ENCODE measurements at places on chromosomes 3 and 15.

DNA sequence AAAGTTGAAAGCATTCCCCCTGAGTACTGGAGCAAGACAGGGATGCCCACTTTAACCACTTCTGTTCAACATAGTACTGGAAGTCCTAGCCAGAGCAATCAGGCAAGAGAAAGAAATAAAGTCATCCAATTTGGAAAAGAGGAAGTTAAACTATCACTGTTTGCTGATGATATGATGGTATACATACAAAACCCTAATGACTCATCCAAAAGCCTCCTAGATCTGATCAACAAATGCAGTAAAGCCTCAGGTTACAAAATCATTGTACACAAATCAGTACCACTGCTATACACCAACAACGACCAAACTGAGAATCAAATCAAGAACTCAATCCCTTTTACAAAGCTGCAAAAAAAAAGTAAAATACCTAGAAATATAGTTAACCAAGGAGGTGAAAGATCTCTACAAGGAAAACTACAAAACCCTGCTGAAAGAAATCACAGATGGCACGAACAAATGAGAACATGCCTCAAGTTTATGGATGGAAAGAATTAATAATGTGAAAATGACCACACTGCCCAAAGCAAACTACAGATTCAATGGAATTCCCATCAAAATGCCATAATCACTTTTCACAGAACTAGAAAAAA is 40.3 kb downstream of the RPL39L start:
- no peak for DNase-seq

DNA sequence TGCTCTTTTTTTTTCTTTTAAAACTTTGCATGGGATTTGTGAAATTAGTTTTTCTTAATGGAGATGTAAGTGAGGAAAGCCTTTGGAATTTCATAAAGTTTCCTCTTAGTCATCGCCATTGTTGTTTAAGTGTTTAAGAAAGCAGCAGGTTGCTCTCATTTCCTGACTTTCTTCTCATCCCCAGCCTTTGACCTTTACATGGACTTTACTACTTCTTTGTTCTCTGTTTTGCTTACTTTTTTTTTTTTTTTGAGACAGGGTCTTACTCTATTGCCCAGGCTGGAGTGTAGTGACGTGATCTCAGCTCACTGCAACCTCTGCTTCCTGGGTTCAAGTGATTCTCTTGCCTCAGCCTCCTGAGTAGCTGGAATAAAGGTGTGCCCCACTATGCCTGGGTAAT is 38.6 kb downstream of the FBXL2 start:
- no peak for DNase-seq

- no peak for DNase-seq
Observed at GRCh38 chr3:11558002-11558401, 85.7 kb downstream of the VGLL4 start.

- no peak for DNase-seq
Observed at GRCh38 chr15:57223887-57224286, 152.4 kb upstream of the CGNL1 start.

- DNase-seq: no peak
Observed at GRCh38 chr15:98878862-98879261, 128.7 kb downstream of the PGPEP1L start.

- DNase-seq: no peak
Observed at GRCh38 chr3:133328373-133328772, 71.5 kb upstream of the BFSP2 start.

GRCh38 chr3:44772099-44772442 is 10.5 kb downstream of the KIF15 start:
- no peak for DNase-seq

GRCh38 chr3:11930084-11930483 is 74.1 kb upstream of the SYN2 start:
- no peak for DNase-seq

- DNase-seq: no peak
Observed at GRCh38 chr15:40843885-40844695, at the start of gene SPINT1. Gene SPINT1 (plus strand): TSS chr15:40844048. CDS start chr15:40844555, 507 bp downstream.

- no peak for DNase-seq
Observed at GRCh38 chr15:100986158-100986896, 67.2 kb downstream of the LRRK1 start.

DNA sequence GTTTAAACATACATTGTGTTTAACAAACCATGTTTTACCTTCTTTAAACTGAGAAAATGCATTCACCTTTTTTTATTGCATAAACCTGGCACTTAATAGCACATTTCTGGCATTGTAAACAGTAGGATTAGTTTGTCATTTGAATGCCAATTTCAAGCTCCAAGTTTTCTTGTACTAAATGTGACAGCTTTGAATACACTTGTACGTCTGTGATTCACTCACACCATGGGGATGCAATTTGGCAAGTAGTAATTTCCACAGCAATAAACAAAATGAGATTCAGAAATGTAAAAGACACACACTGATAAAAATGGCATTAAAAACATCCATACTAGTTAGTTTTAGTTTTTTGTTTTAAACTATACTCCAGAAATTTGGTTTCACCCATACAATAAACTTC is 598.9 kb downstream of the SI start:
- DNase-seq: no peak

GRCh38 chr3:45553469-45553974 is 41.0 kb upstream of the LIMD1 start:
- DNase-seq: peak; percentile 52

DNA sequence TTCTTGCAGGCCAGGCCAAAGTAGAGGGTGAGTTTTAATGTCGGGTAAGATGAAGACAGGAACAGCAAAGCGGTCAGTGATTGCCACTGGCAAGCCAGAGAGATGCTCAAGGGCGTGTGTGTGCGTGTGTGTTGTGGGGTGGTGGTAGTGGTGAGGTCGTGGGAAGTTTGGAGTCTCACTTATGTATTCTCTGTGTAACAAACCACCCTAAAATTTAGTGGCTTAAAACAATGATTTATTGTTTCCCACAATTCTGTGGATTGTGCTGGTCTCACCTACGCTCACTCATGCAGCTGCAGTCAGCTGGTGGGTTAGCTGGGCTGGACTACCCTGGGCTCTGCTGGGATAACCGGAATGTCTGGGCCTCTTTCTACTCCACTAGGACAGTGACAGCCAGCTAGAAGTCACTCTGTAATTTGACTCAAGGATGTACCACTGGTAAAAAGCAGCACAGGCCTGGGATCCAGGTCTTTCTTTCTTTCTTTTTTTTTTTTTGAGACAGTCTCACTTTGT is 50.9 kb upstream of the BHLHE40 start:
- DNase-seq: no peak
